Mucosa of descending colon (tissue), 3 donors: ENCODE measurements at places on chromosomes 5 and 9.

- DNase-seq = no peak
Measured at GRCh38 chr9:25427898-25428297, 250.3 kb downstream of the TUSC1 start.

GRCh38 chr9:105760053-105760452, 65.7 kb downstream of the TMEM38B start:
- no peak for DNase-seq

DNA sequence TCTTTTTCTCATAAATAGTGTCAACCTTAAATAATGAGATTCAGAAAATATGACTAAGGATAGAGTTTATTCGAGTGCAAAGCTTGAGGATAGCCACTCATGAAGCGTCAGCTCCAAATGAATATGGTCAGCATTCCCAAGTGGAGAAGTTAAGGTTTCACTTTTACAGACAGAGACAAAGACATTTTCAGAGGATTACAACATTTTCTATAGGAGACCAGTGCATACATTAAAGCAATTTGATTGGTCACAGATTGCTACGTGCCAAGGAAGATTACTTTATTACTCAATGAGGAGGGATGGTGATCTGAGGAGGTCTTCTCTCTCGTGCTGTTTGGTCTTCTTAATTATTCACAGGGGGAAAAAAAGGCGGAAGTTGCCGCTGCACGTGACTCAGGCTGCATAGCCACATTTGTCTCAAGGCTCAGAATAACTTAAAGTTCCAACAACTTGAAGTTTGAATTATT, 60.1 kb upstream of the SPATA31C2 start:
- no peak for DNase-seq

DNA sequence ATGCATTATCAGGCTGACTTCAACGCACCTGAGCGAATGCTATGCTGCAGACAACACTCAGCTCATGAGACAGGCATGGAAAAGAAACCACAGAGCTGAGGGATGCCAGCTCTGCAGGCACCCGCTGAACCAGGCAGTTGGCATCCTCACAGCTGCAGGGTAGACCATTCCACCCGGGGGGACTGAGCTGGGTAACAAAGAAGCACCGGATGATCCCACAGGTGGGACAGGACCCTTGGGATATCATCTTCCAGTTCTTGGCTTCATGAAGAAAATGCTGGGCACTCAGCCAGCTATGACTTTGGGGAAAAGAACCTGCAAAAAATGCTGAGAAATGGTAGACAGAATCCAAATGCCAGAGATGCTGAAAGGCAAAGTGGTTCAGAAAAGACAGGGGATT, 9.6 kb downstream of the EPB41L4B start:
- no peak for DNase-seq

DNA sequence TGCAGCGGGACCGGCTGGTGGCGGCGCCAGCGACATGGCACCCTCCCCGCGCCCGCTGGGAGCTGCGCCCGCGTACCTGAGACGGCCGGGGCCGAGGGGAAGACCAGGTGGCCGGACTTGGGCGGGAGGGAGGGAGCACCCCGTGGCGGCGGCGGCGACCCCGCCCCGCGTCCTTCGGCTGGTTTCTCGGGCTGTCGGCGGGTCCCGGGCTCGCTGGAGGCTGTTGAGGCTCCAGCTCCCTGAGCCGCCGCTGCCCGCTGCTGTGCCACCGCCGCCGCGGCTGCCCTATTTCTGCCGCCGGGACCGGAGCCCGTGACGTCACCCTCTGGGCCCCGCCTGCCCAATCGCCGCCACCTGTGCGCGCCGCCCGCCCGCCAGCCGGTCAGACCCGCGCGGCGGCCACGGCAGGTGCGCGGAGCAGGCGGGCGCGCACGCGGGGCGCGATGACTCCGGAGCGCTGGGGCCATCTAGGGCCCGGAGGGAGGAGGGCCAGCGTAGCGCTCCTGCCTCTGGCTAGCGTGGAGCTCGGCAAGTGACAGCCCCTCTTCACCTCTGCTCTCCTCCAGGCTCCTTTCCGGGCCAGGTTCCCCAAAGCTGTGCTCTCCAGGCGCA, at the start of gene FSTL4:
Gene FSTL4, minus strand, starts transcription at position 293 of the 612 bp plus-strand sequence.
- peak; percentile 53 for DNase-seq

- DNase-seq = no peak
Measured at GRCh38 chr5:78534148-78534904, 114.2 kb downstream of the LHFPL2 start.

DNA sequence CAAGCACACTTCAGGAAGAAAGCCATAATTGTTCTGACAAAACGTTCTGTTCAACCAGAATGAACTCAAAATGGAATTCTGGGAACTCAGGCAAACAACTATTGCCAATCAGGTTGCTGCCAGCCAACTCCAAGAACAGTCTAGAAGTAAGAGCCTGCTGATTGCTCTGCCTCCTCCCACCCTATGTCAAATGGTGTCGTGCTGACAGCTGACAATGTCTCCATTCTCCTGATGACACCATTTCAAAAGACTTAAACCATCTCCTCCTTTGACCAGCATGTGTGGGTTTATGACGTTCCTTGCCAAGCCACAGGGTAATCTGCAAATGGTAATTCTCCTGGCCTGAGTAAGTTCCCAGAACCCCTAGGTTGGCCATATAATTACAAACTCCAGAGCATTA, 21.9 kb upstream of the PLIN2 start:
- DNase-seq = no peak

DNA sequence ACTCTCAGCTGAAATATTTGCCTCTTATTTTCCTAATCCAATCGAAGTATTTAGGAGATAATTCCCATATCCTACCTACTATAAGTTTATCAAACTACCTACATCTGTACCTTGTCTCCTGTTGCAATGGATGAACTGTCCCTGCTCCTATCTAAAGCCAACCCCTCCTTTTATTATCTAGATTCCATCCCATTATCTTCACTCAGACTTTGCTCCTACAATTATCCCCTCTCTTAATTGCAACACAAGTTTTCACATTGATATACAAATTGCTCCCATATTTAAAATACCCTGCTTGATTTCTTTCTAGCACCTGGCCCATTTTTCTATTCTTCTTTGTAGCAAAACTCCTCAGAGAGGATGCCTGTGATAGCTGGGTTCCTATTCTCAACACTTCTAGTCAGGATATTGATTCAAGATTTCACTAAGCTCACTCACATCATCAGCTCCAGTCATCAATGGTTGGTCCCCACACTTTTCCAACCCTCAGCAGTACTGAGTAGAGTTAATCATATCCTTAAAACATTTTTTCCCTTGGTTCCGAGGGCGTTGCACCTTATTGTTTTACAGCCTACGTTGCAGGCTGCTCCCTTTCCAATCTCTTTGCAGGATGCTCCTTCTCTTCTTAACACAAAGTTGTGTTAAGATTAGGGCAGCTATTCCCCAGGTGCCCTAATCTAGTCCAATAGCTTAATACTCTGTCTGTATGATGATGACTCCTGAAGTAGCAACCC, 177.8 kb upstream of the PTGER4 start:
- no peak for DNase-seq

DNA sequence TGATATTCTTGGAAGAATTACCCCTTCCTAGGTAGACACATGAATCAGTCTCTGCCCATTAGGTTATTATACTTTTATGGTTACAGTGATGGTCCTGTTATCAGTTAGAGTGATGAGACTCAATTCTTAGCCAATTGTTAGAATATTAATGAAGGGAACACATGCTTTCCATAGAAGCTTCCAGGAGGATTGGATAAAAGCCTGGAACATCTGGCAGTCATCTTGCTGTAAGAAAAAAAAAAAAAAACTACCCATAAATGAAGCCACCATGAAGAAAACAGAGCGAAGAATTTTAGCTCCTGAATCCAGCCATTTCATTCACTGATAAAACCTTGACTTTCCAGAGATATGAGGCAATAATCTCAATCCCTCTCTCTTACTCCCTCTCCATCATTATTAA, 262.5 kb upstream of the GRIN3A start:
- no peak for DNase-seq

DNA sequence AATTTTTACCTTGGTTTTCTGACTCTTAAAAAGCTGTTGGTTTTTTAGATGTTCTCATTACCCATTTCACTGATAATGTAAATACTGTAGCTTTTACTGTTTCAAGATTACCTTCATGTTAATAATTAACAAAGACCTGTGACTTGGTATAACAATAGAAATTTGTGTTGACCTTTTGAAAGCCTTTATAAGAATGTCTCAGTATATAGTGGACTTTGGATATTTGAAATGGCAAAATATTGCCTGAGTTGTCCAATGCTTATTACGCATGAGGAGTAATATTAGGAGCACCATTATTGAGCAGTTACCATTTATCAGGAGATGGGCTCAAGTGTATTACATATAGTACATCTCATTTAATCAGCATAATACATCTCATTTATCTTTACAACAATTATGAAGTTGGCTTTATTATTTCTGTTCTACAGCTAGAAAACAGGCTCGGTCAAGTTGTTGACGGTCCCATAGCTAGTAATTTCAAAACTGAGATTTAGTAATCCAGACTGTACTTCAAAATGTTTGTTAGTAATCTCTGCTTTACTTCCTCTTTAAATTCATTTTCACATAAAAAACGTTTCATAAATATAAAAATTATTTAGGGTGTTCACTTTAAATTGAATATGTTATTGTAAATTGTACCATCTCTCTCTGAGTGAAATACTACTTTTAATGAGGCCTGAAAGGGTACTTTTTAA, 50.7 kb upstream of the FKTN start:
- no peak for DNase-seq

GRCh38 chr5:78595458-78595921, 53.1 kb downstream of the LHFPL2 start:
- no peak for DNase-seq

DNA sequence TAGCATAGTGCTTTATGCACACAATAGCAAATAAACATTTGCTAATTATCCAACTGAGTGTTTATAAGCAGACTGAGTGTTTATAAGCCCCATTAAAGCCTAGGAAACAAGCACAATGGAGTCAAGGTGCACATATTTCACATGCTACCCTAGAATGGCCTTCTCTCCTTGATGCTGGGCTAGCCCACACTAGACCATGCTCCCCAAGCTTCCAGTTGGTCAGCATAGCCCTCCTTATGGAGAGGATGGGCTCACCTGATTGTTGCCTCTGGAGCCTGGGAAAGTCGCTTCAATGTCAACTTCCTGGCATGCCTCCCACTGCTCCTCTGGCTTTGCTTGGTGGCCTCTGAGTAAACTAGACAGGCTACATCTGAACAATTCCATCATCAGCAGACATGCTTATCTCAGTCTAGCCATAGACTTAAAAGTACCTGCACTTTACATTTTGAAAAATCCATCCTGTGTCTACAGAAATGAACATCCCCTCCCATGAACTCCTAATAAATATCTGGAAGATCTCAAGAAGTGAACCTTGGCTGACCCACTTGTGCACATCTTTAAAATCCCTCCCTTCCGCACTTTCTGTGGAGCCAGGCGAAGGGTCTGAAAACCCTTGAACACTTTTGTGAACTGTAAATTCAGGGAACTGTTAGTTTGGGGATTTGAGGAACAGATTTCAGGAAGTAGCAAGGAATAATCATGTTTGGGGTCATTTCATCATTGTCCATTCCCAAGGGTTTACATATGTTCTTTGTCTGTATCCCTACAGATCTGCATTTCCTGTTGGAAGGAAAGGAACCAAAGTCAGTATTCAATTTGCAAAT, 486.6 kb downstream of the ARHGEF28 start:
- no peak for DNase-seq

DNA sequence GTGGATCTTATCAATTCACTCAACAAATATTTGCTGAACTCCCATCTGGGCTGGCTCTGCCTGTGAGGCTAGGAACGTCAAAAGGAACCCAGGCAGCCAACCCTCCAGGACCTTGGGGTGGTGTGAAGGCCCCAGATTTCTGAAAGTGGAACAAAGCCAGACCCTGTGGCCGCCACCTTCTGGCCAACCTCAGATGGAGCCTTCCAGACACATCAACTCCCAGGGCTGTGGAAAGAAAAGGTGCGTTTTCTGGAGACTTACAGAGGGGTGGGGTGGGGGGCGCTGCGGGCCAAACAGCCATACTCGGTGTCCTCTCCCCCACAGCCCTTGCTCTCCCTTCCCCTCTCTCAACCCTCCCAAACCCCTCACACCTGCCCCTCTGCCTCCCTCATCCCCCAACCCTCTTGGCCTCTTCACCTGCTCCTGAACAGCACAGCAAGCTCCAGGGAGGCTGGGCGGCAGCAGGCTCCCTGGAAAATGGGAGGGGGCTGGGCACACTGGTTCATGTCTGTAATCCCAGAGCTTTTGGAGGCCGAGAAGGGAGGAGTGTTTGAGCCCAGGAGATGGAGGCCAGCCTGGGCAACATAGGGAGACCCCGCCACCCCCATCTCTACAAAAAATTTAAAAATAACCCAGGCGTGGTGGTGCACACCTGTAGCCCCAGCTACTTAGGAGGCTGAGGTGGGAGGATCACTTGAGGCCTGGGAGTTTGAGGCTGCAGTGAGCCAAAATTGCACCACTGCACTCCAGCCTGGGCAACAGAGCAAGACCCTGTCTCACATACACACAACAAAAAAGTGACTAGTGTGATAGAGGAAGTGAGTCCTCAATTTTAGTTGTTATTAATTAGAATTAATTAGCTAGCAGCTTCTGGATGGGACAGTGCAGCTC, 45.0 kb upstream of the PRRC2B start:
- DNase-seq = no peak

DNA sequence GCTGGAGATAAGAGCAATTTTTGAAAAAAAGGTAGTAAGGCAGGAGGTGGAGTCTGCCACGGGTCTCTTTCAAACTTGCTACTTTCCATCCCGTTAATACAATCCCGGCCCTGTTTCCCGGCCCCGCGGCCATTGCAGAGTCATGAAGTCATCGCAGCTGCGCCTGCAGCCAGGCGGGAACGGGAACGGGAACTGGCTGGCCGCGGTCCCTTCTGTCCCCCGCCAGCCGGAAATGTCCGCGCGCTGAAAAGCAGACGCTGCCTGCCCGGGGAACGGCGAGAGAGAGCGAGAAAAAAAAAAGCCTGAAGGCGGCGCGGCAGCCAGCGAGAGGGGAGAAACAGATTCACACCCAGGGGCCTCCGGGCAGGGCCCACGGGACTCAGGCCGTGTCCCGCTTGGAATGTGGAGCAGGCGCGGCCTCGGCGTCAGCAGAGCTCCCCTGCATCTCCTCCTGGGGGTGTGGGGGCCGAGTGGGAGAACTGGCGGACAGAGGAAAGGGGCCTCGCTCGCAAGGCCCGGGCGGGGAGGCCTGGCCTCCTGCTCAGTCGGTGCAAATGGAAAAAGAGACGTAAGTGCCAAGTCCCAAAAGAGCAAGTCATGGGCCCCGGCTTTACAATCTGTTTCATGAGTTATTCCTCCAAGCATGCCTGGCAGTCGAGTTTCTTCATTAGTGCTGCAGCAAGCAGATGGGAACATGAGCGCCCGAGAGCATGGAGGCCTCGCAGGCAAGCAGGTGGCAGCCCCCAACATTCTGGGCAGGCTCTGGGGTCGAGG, 201.2 kb upstream of the GAS1 start:
- DNase-seq = peak; percentile 46

- no peak for DNase-seq
Measured at GRCh38 chr9:114864471-114864870, 58.6 kb upstream of the TNFSF15 start.
